ENCODE measurements at places on chromosomes 12 and 14.
A peak's percentile ranks its signal among the peaks of the same experiment; 100 is the strongest.

DNA sequence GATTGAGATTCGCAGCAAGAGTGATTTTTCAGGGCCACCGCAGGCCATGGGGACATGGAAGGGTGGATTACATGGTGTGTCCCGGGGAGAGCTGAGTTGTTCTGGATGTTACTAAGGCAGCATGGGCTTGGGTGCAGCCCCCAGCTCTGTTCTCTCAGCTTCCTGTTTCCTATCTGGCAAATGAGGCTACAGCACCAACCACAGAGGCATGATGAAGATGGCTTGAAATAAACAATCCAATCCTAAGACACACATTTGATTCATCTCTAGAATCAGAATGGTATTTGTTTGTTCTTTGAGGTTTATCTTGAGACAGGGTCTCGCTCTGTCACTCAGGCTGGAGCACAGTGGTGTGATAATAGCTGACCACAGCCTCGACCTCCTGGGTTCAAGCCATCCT is 21.6 kb downstream of the GLTP start:
- DNase-seq, result no peak

DNA sequence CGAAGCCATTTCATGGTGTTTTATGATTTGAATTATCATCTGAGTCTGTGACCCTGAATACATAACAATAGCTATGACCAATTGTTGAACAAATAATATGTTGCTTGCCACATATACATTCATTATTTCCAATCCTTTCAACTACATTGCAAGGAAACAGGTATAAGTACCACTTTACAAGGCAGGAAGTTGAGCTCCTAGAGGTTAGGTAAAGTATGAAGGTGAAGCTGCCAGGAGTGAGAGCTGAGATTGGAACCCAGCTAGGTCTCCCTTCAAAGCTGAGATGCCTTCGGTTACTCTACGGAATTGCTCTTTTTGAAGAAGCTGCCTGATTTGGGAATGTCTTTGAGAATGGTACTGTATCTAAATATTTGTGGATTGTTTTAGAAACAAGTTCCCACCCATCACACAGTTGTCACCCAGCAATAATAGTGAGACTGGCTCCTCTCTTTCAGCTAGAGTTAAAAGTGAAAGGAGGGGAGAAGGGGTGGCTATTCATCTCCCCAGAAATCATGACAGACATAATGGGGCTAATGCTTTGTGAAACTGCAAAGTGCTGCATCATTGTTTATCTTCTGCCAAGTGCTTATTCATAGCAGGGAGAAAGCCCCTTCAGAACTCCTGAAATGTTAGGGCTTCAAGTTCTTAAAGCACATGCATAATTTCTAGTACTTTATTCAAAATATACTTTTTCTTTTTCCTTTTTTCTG is 75.9 kb upstream of the AMIGO2 start:
- DNase-seq, result peak; percentile 77

GRCh38 chr14:92585981-92586937 is 72.7 kb downstream of the RIN3 start:
- DNase-seq, result peak; percentile 99

DNA sequence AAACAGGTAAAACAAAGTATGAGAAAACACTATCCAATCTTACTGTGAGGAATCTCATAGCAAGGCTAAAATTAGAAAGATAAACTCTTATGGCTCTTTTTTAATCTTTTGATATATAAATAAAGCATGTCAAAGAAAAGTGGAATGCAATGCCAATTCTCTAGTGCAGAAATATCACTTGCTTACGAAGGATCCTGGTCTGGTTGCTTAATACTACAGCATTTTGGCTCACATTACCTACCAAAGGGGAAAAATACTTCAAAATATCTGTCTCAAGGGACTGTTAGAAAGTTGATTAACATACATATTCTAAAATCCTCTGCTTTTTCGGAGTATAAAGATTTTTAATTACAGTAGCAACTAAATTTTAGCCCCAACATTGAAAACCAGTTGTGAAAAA is 21.4 kb downstream of the AREL1 start:
- DNase-seq, result peak; percentile 67

DNA sequence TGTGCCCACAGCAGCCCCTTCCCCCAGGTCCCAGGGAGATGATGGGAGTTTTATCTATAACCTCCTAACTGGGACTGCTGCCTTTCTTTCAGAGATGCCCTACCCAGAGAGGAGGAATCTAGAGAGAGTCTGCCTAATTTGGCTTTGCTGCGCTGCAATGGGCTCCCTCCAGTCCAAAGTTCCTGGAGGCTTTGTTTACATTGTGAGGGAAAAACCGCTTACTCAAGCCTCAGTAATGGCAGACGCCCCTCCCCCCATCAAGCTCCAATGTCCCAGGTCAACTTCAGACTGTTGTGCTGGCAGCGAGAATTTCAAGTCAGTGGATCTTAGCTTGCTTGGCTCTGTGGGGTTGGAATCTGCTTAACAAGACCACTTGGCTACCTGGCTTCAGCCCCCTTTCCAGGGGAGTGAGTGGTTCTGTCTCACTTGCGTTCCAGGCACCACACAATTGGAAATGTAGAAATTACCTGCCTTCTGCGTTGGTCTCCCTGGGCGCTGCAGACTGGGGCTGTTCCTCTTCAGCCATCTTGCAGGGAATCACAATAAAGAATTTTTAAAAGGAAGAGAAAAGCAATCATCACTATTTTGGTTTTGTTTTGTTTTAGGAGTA is 262.5 kb downstream of the FOXG1 start:
- peak; percentile 13 for DNase-seq

GRCh38 chr12:57248934-57249742 is 1.8 kb downstream of the STAC3 start:
- DNase-seq, result no peak

DNA sequence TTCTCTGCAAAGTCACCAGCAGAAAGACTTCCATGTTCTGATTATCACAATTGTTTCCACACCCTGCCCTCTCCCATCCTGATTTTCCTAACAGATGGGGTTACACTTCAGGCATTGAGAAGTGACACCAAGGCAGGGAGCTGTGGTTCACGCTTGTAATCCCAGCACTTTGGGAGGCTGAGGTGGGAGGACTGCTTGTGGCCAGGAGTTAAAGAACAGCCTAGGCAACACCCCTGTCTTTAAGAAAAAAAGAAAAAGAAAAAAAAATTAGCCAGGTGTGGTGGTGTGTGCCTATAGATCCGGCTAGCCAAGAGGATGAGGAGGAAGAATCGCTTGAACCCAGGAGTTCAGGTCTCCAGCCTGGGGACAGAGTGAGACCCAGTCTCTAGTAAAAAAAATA is 5.2 kb downstream of the PPP1CC start:
- no peak for DNase-seq

DNA sequence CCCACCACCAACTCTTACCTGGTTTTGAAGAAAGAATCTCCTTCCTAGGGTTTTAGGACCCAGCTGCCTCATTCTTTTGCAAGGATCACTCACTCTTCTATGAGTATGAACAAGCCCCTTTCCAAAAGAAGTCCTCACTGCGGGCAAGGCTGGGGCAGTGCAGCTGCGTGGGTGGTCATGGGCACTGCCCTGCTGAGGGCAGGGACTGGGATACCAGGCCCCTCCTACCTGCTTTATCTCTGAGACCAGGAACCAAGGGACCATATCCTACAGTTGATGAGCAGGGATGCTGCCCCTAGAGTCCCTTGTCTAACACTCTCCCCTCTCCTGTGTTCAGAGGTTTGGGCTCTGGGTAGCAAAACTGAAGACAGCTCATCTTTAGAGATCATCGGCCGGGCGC is 20.5 kb downstream of the HPD start:
- no peak for DNase-seq

GRCh38 chr14:77059276-77059915 is 30.9 kb upstream of the IRF2BPL start:
- peak; percentile 87 for DNase-seq

- no peak for DNase-seq
These were observed 376.4 kb downstream of the SNAPC1 start for GRCh38 chr14:62138593-62138992.

GRCh38 chr14:24195186-24196070 is at the start of gene TM9SF1:
TSS of gene TM9SF1 (minus strand) at chr14:24195441. CDS start at chr14:24195019, 422 bp downstream.
- DNase-seq, result peak; percentile 83
